ENCODE measurements at places on chromosomes 6 and 20. TPM values are rescaled to one million over a fixed set of nuclear protein-coding genes. Genes with fewer than 3 reads are reported as not detected.

Gene BLCAP
- total RNA-seq: 76.2 TPM

Gene FAM209B
- total RNA-seq: 0.36 TPM

- no peak overlapping the region for H3K4me3 ChIP-seq
- no peaks in the 10 kb centered on the region for H3K36me3 ChIP-seq
- peak overlapping the region; percentile 53 for H3K27ac ChIP-seq
- no peaks in the 10 kb centered on the region for H3K27me3 ChIP-seq
These were observed 270.0 kb upstream of the MARCKS start for GRCh38 chr6:113587078-113587699.

Gene CST4
- not detected for total RNA-seq

GRCh38 chr6:165986311-165986913 lies 181.2 kb downstream of the TBXT start:
- peak overlapping the region; percentile 58 for H3K4me3 ChIP-seq
- peaks cover 97% of the 10 kb centered on the region for H3K27me3 ChIP-seq
- no peak overlapping the region for H3K27ac ChIP-seq
- H3K4me1 ChIP-seq: peaks cover 25% of the 10 kb centered on the region

GRCh38 chr6:16344756-16345155 lies 106.4 kb downstream of the GMPR start:
- peaks cover 17% of the 10 kb centered on the region for H3K4me1 ChIP-seq
- no peaks in the 10 kb centered on the region for H3K27me3 ChIP-seq
- DNase-seq: no peak
- peaks cover 12% of the 10 kb centered on the region for H3K36me3 ChIP-seq
- H3K4me3 ChIP-seq: no peak overlapping the region

DNA sequence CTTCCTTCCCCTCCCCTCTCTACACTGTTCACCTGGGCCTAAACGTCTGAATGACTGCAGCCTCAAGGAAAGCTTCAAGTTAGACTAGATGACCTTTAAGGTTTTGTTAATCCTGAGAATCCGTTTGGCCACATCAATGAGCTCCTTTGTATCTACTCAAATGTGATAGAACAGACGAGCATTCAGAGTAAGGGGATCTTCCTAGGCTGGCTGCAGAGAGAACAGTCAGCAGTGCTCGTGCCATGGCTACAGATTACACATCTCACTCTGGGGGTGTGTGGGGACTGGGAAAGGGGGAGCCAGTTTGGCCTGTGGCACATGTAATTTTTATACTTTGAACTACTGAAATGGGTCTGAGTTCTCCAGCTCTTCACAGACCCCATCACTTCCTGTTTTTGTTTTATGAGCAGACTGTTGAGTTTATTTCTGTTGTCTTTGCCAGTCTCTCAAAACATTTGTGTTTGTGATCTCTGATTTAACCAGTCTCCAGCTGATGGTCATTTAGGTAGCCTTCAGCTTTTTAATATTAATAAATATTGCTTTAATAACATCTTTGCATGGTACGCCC lies 50.9 kb downstream of the KCNS1 start:
- DNase-seq: no peak
- H3K27me3 ChIP-seq: no peaks in the 10 kb centered on the region
- H3K36me3 ChIP-seq: no peaks in the 10 kb centered on the region
- H3K4me1 ChIP-seq: no peaks in the 10 kb centered on the region
- H3K4me3 ChIP-seq: no peak overlapping the region

Gene UNC5CL
- 2.1 TPM for total RNA-seq

GRCh38 chr6:21733311-21733710 lies 139.8 kb downstream of the SOX4 start:
- peak overlapping the region; percentile 84 for H3K27ac ChIP-seq
- DNase-seq: no peak
- H3K4me1 ChIP-seq: peaks cover 66% of the 10 kb centered on the region
- peaks cover 13% of the 10 kb centered on the region for H3K36me3 ChIP-seq
- no peak overlapping the region for H3K4me3 ChIP-seq

Gene LPA
- total RNA-seq: 2.0 TPM

Gene TCF15
- 0.90 TPM for total RNA-seq

Gene DPPA5
- not detected for total RNA-seq

DNA sequence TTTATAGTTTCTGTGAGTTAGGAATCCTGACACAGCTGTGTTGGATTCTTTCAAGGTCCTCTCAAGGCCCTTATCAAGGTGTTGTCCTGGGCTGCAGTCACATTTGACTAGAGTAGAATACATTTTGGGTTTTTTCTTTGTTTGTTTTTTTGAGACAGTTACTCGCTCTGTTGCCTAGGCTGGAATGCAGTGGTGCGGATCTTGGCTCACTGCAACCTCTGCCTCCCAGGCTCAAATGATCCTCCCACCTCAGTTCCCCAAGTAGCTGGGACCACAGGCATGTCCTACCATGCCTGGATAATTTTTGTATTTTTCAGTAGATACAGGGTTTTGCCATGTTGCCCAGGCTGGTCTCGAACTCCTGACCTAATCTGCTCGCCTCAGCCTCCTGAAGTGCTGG lies 15.7 kb downstream of the NFYA start:
- H3K36me3 ChIP-seq: peaks cover 48% of the 10 kb centered on the region
- no peaks in the 10 kb centered on the region for H3K27me3 ChIP-seq
- no peaks in the 10 kb centered on the region for H3K4me1 ChIP-seq
- no peak for DNase-seq
- peak overlapping the region; percentile 12 for H3K27ac ChIP-seq

Gene PPP1R14C
- 0.38 TPM for total RNA-seq

Gene SLC4A11
- total RNA-seq: 2.5 TPM

DNA sequence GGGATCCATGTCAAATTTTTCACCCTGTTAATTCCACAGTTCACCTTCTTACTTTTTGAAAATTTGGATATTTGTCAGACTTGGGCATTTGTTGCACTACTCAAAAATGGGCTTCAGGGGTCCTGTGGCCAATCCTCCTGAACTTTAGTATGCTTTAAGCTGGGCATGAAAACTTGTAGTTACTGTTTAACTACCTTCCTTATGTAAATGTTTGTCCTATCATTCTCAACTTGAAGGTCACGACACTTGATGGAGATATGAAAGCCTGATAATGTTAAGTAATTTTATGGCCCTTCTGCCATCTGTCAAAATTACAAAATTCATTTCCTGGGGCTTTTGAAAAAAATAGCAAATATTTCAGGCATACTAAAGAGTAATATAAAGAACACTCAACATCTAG lies 4.2 kb upstream of the ZNF311 start:
- H3K27ac ChIP-seq: no peak overlapping the region
- no peaks in the 10 kb centered on the region for H3K36me3 ChIP-seq
- H3K4me3 ChIP-seq: no peak overlapping the region
- peaks cover 4% of the 10 kb centered on the region for H3K4me1 ChIP-seq

Gene FILIP1
- 11.3 TPM for total RNA-seq

Gene SIGLEC1
- not detected for total RNA-seq

Gene CYP21A2
- total RNA-seq: 1.2 TPM

DNA sequence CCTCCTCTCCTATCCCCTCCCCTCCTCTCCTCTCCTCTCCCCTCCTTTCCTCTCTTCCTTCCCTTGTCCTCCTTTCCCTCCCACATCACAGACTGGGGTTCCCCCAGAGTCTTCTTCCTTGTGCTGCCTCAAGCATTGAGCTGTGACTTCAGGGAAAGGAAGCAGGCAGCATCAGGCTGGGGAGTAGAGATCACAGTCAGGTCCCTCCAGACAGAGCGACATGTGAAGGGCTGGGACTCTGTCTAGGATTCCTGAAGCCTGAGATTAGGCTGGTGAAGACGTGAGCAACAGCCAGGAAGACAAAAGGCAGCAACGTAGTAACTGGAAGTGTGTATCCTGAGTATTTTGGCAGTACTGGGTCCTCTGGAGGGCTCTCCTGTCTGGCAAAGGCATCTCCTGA lies 265.4 kb upstream of the SUPT3H start:
- no peak for DNase-seq
- H3K27ac ChIP-seq: no peak overlapping the region
- peaks cover 39% of the 10 kb centered on the region for H3K4me1 ChIP-seq
- H3K4me3 ChIP-seq: no peak overlapping the region
- H3K27me3 ChIP-seq: peaks cover 24% of the 10 kb centered on the region
- no peaks in the 10 kb centered on the region for H3K36me3 ChIP-seq

DNA sequence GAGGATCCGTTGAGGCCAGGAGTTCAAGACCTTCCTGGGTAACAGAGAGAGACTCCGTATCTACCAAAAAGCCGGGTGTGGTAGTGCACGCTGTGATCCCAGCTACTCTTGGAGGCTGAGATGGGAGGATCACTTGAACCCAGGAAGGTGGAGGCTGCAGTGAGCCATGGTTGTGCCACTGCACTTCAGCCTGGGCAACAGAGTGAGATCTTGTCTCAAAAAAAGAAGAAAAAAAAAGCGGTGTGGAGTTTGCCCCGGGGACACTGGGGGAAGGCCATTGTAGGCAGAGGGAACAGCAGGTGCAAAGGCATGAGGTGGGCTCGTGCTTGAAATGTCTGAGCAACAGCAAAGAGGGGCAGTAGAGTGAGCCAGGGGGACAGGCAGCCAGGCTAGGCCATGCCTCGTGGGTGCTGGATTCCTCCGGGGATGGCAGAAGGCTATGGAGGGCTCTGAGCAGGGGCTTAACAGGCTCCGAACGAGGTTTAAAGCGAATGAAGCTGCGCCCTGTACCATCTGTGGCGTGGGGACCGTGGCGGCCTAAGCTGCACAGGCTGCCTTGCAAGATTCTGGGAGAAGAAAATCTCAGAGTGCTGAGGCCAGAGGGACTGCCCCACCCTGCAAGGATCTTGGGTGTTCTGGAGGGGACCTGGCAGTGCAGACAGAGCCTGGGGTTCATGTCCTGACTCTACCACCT lies 36.9 kb upstream of the NOL4L start:
- H3K4me3 ChIP-seq: no peak overlapping the region
- peak overlapping the region; percentile 34 for H3K27ac ChIP-seq
- no peaks in the 10 kb centered on the region for H3K36me3 ChIP-seq
- H3K27me3 ChIP-seq: peaks cover 2% of the 10 kb centered on the region
- peaks cover 10% of the 10 kb centered on the region for H3K4me1 ChIP-seq
- DNase-seq: no peak

DNA sequence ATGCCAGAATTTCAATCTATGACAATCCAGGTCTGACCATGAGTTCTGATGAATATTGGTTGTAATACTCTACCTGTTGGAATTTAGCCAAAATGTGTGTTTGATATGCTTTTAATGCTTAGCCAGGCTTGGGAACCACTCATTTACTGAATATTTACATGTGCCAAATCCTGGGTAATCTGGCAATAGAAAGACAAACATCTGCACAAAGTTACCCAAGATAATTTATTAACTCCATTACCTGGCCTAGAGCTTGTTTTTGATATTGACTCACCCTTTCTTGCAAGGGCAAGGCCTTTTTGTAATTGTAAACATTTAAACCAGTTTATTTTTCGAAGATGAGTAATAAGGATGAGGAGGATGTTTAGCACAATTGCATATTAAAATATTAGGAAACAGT lies 13.5 kb upstream of the CD2AP start:
- H3K27ac ChIP-seq: no peak overlapping the region
- no peaks in the 10 kb centered on the region for H3K36me3 ChIP-seq
- H3K4me1 ChIP-seq: no peaks in the 10 kb centered on the region
- no peak overlapping the region for H3K4me3 ChIP-seq

DNA sequence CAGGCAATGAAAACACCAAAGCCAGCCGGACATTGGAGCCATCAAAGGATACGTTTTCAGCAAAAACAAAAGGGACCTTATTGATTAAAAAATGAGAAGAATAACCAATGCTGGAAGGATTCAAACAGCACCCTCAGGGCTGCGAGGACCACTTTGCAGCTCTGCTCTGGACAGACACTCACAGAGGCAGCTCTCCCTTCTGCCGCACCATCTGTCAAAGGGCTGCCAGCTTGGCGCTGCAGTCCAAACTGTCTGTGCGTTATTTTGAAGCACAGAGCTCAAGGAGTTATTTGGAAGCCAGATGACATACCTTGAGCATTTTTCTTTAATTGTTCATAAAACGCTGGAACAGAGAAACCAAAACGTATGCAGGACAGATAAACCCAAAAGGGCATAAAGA lies 85.2 kb downstream of the KIF16B start:
- no peak for DNase-seq
- no peaks in the 10 kb centered on the region for H3K27me3 ChIP-seq
- H3K27ac ChIP-seq: no peak overlapping the region
- no peak overlapping the region for H3K4me3 ChIP-seq

- no peak for DNase-seq
- H3K27me3 ChIP-seq: no peaks in the 10 kb centered on the region
- no peak overlapping the region for H3K4me3 ChIP-seq
- H3K4me1 ChIP-seq: no peaks in the 10 kb centered on the region
- peaks cover 32% of the 10 kb centered on the region for H3K36me3 ChIP-seq
These were observed 8.7 kb downstream of the ZNF335 start for GRCh38 chr20:45963059-45964005.

DNA sequence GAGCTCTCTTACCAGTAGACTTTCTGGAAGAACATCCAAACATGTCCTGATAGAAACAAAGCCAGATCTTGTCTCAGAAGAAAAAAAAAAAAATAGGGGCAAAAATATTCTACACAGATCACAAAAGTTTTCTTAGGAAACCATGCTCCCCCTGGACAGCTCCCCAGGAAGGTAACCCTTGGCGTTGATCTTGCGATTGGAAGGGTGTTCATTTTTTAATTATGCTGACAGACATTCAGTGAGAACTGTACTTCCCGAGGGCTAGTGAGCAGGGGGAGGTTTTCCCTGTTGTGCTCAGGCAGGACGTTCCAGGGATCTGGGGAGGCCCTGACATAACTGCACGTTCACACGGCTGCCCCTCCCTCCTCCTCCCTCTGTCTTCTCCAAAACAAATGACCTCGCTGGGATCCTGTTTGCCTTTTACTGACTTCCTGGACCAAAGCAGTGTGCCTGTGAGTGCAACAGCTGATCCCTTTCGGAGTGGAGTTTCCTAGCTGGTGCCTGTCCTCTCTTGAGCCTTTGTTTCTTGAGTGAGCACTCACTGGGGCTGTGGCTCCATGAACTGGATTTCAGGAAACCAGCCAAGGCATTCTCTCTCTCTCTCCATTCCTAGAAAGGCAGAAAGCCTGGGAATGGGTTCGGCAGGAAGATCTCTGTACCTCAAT lies 46.7 kb downstream of the MARCKS start:
- no peaks in the 10 kb centered on the region for H3K36me3 ChIP-seq
- H3K27me3 ChIP-seq: no peaks in the 10 kb centered on the region
- peaks cover 44% of the 10 kb centered on the region for H3K4me1 ChIP-seq
- peak overlapping the region; percentile 82 for H3K27ac ChIP-seq
- DNase-seq: no peak
- peak overlapping the region; percentile 20 for H3K4me3 ChIP-seq

Gene OR2H2
- total RNA-seq: not detected

Gene PAX1
- total RNA-seq: not detected

- H3K27ac ChIP-seq: no peak overlapping the region
- no peak for DNase-seq
- peaks cover 2% of the 10 kb centered on the region for H3K36me3 ChIP-seq
- H3K27me3 ChIP-seq: peaks cover 14% of the 10 kb centered on the region
- no peak overlapping the region for H3K4me3 ChIP-seq
These were observed 28.7 kb upstream of the RPS6KA2 start for GRCh38 chr6:166655713-166656229.

Data from mesothelial cell of epicardium (in vitro differentiated cells).